ENCODE measurements at places on chromosomes 11 and 22.
A peak's percentile ranks its signal among the peaks of the same experiment; 100 is the strongest.

- DNase-seq: peak; percentile 9
Observed at GRCh38 chr11:83612891-83613766, 327.0 kb upstream of the CCDC90B start.

- no peak for DNase-seq
Observed at GRCh38 chr11:36012979-36013378, 69.1 kb downstream of the LDLRAD3 start.

- DNase-seq: peak; percentile 34
Observed at GRCh38 chr11:20162824-20163782, 2.8 kb upstream of the DBX1 start.

- peak; percentile 66 for DNase-seq
Observed at GRCh38 chr11:78354408-78355308, 63.0 kb downstream of the GAB2 start.

- DNase-seq: peak; percentile 77
Observed at GRCh38 chr11:35402751-35403660, 16.4 kb downstream of the SLC1A2 start.

GRCh38 chr11:6427516-6427915 is 8.6 kb upstream of the APBB1 start:
- DNase-seq: no peak

DNA sequence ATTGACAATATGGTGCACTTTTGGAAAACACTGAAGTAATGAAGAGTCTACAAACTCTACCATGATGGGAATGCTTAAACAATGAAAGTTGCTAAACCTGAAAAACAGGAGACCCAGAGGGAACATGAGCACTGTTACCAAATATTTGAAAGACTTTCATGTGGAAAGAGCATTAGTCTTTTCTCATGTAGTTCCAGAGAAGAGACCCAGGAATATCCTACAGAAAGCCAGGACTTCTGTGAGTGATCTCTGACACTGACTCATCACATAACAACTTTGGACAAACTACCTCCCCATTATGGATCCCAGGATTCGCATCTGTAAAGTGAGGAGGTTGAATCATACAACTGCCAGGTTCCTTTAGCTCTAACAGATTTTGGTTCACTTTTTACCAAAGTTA is 62.2 kb downstream of the FAM181B start:
- DNase-seq: no peak

DNA sequence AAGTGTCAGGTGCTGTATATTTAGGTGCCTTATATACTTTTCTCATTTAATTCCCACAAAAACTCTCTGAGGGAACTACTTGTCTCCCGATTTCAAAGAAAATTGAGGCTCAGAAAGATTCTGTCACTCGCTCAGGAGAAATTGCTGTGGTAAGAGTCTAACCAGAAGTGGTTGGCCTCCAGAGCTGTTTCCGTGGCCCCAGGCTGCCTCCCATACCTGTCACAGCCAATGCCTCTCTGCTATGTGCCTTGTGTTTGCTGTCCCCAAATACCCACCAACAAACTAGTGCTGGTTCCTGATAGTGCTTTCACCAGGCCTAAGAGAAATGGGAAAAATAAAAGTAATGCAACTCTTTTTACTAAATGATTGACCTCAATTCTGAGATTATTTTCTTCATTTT is 21.0 kb upstream of the TMEM86A start:
- DNase-seq: no peak

DNA sequence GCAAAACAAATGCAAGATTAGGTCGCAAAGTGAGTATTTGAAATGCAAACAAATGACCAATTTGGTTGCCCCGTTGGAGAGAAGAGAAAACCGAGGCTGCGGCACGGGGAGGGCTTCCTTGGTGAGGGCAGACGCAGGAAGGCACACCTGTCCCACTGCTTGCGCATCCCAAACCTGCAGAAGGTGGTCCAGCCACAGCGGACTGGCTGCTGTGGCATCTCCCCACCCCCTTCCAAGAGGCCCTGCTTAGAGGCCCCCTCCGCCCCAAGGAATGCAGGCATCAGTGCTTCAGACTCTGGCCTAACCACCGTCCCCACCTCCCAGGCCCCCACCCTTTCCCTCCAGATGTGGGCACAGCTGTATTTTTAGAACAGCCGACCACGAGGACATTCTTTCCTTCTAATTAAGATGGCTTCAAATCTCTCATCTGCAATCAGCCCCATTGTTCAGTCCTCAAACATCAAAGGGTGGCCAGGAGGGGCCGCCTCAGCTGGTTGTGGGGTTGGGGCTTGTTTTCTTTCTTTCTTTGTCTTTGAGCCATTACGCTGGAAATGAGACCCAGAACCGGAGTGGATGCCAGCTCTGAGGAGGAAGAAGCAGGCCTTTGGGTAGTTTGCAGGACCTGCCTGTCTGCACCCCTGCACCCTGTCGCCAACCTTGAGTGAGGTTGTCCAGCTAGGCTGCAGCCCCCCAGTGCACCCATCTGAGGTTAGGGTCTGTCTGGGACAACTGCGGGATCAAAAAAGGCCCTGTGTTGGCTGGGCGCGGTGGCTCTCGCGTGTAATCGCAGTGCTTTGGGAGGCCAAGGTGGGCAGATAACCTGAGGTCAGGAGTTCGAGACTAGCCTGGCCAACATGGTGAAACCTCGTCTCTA is 9.4 kb upstream of the DERL3 start:
- DNase-seq: no peak

- DNase-seq: no peak
Observed at GRCh38 chr11:19868871-19869270, 156.2 kb downstream of the NAV2 start.

- DNase-seq: no peak
Observed at GRCh38 chr11:111860257-111860656, 11.1 kb downstream of the ALG9 start.

DNA sequence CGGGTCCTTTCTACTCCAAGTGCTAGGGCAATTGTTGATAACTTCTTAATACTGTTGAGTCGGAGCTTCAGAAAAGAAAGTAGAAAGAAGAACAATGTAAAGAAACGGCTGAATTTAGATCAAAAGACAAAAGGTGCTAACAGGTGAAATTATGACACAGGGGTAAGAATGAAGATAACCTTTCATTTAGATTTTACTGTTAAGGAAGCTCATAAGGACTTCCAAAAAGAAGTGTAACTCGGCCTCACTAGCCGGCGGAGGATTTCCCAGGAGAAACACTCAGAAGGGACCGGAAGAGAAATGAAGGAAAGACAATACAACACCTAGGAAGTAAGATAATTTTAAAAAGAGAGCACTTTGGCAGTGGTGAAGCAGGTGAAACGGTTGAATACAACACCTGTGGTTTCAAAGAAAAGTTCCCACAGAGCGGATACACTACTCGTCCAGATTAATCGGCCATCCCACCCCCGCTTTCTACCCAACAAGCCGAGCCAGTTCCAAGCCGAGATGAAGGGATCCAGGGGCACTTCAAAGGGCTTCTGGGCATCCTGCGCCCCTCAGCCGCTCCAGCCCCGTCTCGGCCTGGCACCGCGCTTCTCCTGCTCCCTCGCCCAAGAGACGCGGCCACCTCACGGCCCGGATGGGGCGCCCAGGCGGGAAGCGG is 737 bp downstream of the PPP2R1B start:
- peak; percentile 43 for DNase-seq

- DNase-seq: no peak
Observed at GRCh38 chr22:30305906-30306626, 16.8 kb upstream of the CASTOR1 start.

Data from NCI-H82 (cell line).